Activated T-cell treated with anti-CD3 and anti-CD28 coated beads, Interleukin-2, amount 50 U/mL, for 24 hours (primary cell): ENCODE measurements at places on chromosomes 7 and 10.

- DNase-seq: no peak
Observed at GRCh38 chr10:55509168-55509567, 708.1 kb upstream of the PCDH15 start.

- no peak for DNase-seq
Observed at GRCh38 chr7:81611805-81612204, 158.0 kb downstream of the HGF start.

DNA sequence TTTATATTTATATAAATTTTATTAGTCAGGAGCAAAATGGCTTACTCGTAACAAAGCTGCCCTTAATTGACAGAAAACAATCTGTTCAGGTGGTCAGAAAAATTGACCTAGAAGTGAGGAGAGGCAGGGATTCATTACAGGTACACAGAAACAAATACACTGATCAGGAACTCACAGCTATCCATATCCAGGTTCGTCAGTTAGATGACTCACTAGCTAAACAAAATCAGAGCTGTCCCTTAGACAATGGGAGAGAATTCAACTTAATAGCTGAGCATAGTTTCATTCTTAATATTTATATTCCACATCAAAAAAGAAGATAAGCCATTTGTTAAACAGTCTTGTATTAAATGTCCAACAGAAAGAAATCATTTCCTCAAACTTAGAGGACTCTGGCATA lies 41.7 kb downstream of the HYCC1 start:
- no peak for DNase-seq

DNA sequence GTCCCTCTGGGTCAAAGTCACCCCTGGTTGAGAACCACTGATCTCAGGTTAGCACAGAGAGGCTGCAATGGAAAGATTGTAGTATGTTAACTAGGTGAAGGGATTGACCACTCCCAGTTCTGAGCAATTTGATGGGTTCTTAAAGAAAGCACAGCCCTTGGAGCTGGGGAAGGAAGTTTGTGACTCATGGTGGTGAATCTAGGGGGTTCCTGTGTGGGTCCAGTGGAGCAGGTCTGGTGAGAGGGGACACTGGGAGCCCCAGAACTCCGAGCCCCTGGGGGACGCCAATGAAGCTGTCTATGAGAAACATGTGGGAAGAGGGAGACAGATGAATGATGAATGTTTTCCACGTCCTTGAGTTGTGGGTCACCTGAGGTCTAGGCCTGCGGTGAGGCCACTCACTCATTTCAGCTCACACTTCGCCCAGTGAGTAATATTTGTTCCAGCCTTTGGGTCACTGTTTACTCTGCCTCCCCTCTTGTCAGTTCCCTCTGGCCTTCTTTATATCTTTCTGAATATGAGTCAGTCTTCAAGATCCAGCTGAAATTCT lies 341.9 kb downstream of the LRMDA start:
- DNase-seq: no peak

DNA sequence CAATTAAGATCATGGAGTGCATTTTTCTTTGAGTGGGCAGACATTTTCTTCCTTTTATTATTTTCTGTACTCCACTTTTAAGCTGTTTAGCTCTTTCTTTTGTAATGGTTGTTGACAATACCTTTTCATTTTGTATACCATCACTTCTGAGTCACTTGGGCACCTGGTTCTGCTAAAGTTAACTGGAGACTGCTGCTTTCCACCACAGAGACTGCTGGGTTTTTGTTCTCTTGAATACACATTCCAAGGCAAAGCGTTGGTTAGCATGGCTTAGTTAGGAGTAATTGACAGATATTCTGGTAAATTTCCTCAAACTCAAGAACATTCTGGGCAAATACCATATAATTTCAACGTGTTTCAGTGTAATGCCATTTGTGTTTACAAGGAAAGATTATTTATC lies 541.9 kb upstream of the CELF2 start:
- DNase-seq: no peak

- no peak for DNase-seq
Observed at GRCh38 chr10:12658526-12658925, 309.2 kb downstream of the CAMK1D start.

DNA sequence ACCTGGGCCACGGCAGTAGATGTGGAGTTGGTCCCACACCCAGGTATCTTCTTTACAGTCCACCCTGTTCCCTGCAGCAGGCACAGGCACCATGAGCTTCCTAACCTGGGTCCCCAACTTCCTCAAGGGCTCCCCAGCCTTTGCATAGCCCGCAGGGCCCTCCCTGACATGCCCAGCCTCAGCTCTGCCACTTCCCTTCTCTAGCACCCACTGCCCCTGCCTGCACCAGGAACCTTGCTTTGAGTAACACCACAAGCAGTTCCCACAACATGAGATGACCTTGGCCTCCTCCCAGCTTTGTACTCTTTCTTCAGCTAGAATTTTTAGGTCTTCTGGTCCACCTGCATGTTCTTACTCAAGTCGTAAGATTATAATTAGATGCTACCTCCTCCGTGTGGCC lies 92.2 kb upstream of the ZPBP start:
- no peak for DNase-seq

GRCh38 chr10:11795101-11795920 lies 27.8 kb upstream of the PROSER2 start:
- no peak for DNase-seq

GRCh38 chr10:14244147-14244546 lies 86.6 kb downstream of the FRMD4A start:
- no peak for DNase-seq

GRCh38 chr10:75191821-75192568 lies 18.6 kb upstream of the VDAC2 start:
- DNase-seq: peak; percentile 7

DNA sequence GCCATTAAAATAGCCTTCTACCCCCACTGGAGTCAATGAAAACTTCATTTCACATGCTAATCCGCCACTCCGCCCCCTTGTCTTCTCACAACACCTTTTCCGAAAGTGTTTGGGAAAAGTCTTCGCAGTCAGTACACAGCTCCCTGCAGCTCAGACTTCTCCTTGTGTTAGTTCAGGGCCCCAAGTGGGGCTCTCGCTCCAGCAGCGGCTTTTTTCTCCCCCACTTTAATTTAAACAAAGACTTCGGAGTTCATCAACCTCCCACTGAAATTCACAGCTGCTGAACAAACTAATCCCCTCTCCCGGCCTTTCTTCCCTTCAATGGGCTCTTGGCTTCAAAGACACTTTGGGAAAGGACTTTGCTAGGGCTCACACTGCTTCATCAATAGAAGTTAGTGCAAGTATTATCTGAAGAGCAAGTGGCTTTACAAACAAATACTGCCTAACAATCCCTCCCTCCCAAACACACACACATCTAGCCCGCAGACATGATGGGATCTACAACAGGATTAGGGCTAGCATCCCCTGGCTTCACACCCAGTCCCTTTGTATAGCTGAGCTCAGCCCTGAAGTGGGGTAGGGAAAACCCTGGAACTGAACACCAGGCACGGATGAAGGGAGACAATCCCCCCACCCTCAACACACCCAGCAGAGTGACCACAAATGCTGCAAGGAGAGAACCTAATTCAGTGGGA lies 23.1 kb downstream of the WNT8B start:
- DNase-seq: no peak

GRCh38 chr7:27689591-27690164 lies 27.0 kb upstream of the HIBADH start:
- DNase-seq: no peak

DNA sequence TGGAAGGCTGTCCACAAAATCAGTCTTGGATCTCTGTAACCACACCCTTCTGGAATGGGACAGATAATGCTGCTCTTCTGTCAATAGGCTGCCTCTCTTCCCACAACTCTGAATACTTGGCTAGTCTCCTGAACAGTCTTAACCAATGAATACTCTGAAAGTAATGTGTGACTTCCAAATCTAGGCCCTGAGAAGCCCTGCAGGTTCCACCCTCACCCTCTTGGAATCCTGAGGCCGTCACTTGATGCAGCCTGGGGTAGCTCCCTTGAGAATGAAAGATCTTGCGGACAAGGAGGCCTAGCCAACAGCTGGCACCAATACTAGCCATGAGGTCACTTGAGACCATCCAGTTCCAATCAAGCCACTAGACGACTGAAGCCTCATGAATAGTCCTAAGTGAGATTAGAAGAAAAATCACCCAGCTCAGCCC lies 109.2 kb downstream of the ARHGAP12 start:
- no peak for DNase-seq

GRCh38 chr10:69910561-69910960 lies 108.9 kb downstream of the COL13A1 start:
- no peak for DNase-seq

GRCh38 chr10:3955493-3955892 lies 170.5 kb upstream of the KLF6 start:
- DNase-seq: no peak

DNA sequence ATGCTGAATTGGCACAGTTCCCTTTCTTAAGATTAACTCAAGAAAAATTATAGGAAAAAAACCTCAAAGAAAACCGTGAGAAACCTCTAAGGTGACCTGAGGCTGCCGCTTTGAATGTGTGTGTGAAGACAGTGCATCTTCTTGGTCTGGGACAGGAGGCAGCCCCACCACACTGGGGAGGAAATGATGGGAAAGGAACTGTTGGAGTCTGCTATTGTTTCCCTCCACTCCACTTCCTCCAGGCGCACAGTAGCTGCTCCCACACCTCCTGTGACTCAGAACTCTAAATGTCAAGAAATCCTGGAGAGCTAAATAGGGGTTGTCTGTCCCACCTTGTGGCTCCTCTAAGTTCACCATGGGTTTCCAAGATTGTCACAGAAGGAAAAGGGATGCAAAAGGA lies 179.4 kb downstream of the PDE1C start:
- no peak for DNase-seq

DNA sequence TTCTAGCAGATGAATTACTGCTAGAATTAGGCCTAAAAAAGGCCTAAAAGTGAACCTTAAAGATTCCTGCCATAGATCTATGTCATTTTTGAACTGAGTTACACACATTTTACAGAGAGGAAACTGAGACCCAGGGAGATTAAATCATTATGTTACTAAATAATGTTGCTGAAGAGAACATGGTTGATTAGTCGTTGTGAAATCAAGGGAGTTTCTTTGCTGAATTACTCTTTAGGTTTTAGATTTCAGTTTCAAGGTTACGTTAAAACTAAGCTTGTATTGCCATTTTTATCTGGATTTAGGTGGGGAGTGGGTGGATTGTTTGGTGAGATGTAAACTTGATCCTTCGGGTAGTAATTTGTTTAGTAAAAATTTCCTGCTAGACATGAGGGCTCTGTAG lies 21.3 kb downstream of the CDK14 start:
- no peak for DNase-seq

GRCh38 chr7:36615852-36616540 lies 108.3 kb downstream of the AOAH start:
- DNase-seq: no peak

GRCh38 chr7:23930312-23930711 lies 220.3 kb downstream of the STK31 start:
- no peak for DNase-seq

DNA sequence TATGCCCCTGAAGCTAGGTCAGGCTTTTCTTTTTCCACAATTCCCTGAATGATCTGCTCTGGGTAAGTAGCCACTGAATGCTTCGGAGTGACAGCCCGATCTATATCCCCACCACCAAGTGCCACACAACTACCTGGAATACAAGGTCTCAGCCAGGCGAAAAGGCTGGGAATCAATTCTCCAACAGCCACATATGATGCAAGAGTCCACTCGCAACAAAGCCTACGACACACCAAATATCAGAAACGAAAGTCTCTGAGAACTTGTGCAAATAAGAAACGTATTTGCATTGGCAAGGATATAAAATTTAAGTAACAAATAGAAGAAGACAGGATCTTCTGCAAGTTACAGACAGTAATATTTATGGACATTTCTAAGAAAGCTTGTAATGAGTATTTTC lies 5.7 kb downstream of the HIPK2 start:
- no peak for DNase-seq

DNA sequence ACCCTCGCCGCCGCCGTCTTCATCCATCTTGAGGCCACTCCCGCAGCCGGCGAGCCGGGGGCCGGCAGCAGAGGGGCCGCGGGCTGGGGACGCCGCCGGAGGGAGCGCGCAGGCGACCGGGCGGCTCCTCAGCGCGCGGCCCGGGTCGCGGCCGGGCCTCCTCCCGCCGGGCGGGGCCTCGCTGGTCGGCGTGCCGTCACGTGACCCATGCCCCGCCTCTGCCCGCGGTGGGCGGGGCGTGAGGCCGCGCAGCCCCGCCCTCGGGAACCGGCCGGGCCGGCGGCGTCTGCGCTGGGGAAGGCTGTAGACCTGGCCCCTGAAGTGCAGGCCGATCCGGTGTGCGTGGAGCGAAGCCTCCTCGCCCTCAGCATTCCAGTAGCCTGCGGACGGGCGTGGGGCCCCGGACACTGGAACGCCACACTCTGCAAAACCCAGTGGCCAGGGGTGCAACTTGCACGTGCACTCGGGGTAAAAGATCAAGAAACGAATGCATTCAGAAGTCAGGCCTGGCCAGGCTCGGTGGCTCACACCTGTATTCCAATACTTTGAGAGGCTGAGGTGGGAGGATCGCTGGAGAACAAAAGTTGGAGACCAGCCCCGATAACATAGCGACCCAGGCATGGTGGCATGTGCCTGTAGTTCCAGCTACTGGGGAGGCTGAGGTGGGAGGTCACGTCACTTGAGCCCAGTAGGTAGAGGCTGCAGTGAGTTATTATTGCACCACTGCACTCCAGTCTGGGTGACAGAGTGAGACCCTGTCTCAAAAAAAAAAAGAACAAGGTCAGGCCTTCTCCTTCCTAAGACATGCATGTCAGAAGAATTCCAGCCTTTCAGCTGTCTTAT lies at the start of gene CYTH3:
Gene CYTH3, minus strand, starts transcription at position 144 of the 843 bp plus-strand sequence. Its CDS starts 117 bp downstream, at position 27.
- DNase-seq: peak; percentile 91

GRCh38 chr7:1512781-1513656 lies 8.8 kb upstream of the INTS1 start:
- DNase-seq: peak; percentile 71

DNA sequence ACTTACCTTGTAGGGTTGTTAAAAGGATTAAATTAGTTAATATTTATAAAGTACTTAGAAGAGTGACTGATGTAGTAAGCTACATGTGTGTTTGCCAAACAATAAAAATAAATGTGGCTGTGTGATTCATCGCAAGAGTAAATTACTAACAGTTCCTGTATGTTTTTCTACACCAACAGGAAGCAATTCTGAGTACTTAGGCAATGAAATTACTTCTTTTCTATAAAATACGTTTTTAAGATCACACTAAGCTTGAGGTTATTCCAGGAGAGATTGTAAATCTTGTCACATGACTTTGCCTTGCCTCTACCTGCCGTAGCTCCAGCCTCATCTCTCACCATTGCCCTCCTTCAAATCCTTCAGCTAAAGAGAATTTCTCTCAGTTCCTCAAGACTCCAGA lies 18.1 kb upstream of the GSTK1 start:
- DNase-seq: no peak

DNA sequence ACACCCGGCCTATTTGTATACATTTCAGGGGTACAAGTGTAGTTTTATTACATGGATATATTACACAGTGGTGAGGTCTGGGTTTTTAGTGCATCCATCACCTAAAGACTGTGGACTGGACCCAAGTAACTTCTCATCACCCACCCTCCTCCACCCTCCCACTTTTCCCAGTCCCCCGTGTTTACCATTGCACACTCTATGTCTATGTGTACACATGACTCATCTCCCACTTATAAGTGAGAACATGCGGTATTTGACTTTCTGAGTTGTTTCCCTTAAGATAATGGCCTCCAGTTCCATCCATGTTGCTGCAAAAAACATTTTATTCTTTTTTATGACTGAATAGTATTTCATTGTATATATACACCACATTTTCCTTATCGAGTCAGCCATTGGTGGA lies 98.9 kb upstream of the WAC start:
- no peak for DNase-seq
